ENCODE measurements at places on chromosomes 4 and X.

DNA sequence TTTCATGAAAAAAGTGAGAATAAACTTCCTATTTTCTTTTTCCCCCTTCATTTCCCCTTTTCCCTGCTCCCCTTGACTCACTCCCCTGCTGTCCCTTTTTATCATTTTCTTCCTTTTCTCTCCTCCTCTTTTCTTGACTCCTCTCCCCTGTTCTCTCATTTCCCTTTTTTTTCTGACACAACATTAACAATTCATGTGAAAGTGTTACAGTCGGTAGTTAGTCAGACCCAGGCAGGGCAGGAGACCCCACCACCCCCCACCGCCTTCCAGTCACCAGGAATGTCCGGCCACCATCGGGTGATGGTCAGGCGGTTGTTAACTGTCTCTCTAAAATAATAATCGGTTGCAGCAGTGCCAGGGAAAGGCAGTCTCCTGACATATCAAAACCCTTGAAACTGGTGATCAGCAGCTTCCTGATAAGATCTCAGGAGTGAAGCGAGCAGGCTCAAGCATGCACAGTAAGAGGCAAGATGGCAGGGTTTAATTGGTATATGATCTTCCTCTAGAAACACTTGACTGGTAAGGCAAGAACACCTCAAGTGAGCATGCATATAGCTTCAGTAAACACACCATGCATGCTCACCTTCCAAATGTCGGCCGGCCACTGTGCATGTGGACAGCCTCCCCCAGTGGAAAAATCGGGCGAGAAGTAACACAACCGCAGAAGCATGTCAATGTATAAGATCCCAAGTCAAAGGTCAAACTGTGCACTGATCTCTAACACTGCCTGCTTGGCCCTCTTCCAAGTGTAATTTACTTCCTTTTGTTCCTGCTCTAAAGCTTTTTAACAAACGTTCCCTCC lies 191.4 kb downstream of the NDST4 start:
- DNase-seq: no peak

DNA sequence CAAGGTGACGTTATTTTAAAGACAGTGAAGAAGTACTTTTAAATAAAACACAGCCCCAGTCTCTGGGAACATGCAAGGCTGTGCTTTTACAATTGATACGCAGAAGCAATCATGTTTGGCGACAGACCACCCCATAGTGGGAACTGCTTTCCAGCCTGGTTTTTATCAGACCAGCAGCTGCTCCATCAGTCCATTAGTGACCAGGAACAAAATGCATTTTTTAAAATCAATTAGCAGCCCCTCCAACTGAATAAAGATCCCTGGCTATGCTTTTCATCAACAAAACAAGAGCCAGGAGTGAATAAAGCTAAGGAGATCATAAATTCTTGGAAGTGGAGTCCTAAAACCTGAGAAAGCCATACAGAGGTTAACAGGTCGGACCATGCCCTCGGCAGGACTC lies 153.0 kb upstream of the TENM3 start:
- no peak for DNase-seq

DNA sequence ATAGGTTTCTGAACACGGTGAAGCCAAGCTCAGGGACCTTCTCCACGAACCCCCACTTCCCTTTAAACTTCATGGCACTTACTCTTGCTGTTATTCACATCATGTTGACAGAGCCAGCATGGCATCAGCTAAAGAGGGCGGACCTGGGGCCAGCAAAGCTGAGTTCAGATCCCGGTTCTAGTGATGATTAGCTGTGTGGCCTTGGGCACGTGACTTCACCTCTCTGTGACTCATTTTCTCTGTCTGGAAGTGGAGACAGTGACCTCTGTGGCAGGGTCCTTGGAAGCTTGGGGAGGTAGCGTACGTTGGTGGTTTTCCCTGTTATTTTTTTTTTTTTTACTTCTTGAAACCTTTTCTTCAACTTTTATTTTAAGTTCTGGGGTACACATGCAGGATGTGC lies 13.4 kb downstream of the EVC start:
- no peak for DNase-seq

- DNase-seq: no peak
These were observed 221.8 kb downstream of the DACH2 start for GRCh38 chrX:86369847-86370630.

DNA sequence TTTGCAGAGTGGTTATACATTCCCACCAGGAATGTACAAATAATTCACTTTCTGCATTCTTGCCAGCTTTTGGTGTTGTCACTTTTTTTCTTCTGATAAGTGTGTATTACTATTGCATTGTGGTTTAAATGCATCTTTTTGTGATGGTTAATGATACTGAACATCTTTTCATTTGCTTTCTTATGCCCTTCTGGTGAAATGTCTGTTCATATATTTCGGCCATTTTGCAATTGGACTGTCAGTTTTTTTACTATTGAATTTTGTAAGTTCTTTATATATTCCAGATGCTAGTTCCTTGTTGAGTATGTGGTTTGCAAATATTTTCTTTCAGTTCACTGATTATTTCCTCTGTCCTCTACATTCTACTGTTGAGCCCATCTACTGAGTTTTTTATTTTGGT lies 19.4 kb upstream of the BMP2K start:
- no peak for DNase-seq

- no peak for DNase-seq
These were observed 198.0 kb downstream of the GABRG1 start for GRCh38 chr4:45925809-45926208.

DNA sequence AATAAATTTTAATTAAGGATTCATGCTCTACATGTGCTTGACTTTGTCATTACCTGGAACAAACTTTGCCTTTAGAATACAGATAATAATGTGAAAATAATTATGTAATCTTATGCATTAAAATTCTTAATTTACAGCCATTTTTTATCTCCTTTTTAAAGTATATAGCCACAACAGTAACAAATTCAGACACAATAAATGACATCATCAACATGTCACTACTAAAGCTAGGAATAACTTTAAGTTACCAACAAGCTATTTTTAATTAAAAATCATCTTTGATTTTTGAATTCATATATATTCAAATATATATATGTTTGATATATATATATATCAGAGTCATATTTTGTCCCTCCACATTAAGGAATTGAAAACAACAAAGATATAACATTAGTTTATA lies 107.7 kb downstream of the MAD2L1 start:
- DNase-seq: no peak

- no peak for DNase-seq
These were observed 56.8 kb upstream of the TXK start for GRCh38 chr4:48190839-48191238.

GRCh38 chrX:9867226-9867625 lies 81.0 kb downstream of the SHROOM2 start:
- no peak for DNase-seq

GRCh38 chr4:6153874-6154273 lies 46.5 kb downstream of the JAKMIP1 start:
- no peak for DNase-seq

DNA sequence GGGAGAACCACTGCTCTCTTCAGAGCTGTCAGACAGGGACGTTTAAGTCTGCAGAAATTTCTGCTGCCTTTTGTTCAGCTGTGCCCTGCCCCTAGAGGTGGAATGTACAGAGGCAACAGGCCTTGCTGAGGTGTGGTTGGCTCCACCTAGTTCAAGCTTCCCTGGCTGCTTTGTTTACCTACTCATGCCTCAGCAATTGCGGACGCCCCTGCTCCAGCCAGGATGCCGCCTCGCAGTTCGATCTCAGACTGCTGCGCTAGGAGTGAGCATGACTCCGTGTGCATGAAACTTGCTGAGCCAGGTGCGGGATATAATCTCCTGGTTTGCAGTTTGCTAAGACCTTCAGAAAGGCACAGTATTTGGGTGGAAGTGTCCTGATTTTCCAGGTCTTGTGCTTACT lies 70.9 kb downstream of the MAGEB5 start:
- no peak for DNase-seq

All from activated CD4-positive, CD25-positive, alpha-beta regulatory T cell treated with anti-CD3 and anti-CD28 coated beads, Interleukin-2, amount 50 U/mL, for 72 hours (primary cell).